ENCODE measurements at places on chromosomes 1 and 21. TPM values are rescaled to one million over a fixed set of nuclear protein-coding genes. Genes with fewer than 3 reads are reported as not detected.
A peak's percentile ranks its signal among the peaks of the same experiment; 100 is the strongest.

DNA sequence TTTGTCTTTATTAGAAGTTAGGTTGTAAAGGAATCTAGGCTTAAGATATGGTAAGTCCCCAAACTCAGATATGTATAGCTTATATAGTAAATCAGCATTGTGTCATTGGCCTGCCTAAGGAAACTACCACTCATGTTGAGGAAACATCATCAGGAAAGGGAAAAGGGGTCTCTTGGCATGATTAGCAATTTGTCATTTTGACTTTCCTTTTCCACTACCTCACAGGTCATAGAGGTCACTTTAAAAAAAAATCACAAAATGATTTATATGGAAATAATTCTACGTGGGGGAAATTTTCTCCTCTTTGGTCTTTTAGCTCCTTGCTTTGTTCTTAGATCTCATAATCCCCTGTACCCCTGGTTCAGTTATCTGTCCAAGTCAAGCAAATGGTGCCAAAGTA, 213.5 kb downstream of the RPS6KC1 start:
- no peak for DNase-seq

Gene GIPC2
- total RNA-seq: 1.7 TPM

DNA sequence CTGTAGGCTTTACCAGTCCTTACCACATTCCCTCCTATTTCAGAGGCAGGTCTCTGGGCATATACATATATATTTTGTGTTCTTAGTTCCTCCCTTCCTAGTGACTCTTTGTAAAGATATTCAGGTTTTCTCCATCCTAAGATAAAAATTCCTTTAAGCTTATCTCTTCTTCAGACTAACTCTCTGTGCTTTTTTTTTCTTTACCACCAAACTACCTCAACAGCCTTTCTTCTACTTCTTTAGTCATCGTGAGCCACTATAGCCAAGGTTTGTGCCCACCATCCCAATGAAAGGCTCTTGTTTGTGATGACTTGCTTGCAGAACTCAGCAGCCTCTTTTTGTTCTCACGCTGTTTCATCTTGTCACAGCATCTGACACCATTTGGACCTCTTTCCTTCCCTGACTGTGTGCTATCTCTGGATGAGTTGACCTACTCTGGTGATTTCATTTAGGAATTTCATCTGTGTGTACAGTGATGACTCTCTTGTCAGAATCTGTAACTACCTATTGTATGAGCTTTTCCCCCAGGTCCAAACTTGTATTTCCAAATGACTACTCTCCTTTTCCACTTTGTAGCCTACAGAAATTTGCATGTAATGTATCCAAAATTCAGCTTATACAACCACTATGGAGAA, 59.0 kb upstream of the MACF1 start:
- no peak for DNase-seq

Gene SPRR4
- not detected for total RNA-seq

DNA sequence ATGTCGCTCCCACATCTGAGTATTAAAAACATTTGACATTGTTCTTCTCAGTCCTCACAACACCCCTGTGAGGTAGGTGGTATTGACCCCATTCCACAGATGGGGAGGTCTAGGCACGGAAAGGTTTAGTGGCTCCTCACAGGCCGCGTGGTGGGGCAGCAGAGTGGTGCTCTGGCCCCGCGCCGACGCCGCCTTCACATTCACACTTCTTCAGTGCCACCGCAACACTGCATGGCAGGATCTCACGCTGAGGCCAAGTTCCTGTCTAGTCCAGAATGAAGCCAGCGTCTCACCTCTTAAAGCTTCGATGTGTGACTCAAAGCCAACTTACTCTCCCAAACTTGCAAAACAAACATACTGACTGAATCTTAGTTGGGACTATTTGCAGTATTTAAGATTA, 12.1 kb downstream of the ICMT start:
- peak; percentile 80 for DNase-seq

DNA sequence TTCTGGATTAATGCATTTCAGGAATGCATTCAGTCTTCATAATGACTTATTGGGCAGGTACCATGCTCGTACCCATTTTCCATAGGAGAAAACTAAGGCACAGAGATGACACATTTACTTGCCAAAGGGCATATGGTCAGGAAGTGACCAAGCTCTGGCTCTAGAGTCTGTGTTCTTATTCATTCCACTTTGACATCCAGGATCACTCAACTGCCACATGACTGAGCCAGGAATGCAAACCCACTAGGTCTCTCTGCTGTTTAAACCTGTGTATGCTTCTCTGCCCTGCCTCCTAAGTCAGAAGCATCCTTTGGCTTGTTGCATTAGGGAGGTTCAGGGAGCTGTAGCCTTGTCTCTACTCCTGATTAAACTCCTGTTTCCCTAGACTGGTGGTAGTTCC, 7.5 kb downstream of the KAZN start:
- no peak for DNase-seq

DNA sequence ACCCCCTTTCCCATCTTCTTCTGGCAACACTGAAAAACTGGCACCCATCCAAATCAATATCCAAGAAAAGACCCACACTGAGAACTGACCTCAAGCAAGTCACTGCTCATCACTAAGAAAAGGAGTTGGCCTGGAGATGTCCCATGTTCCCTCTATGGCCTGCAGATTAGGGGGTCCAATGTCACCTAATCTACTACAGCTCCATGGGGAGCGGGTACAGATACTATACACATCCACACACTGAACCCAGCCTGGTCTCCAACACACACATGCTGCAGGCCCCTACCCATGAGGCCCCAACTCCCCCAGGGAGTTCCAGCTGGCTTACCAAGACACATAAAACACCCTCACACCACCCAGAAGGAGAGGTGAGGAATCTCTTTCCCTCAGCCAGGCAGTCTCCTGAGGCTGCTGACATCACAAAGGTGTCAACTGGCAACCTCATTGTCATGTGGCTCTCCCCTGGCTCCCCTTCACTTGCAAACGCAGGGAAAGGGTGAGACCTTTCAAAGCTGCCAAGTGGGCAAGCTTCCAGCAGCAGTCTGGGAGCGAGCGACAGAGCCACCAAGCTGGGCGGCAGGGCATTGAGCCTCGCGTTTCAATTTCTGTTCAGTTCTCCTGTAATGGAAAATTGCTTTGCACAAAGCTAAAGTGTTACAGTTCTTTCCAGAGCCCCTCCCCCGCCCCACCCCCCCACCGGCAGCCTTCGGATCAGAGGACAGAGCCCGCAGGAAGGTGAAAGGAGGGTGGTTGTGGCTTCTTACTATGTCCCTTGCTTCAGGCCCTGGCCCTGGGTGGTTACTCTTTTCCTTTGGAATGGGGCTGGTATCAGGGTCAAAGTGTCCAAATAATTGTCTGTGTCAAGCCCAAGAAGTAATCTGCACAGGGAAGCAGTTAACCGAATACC, at the start of gene LRRC52:
Gene LRRC52, plus strand, starts transcription at position 469 of the 907 bp plus-strand sequence. Its CDS starts 297 bp downstream, at position 766.
- DNase-seq: peak; percentile 93

DNA sequence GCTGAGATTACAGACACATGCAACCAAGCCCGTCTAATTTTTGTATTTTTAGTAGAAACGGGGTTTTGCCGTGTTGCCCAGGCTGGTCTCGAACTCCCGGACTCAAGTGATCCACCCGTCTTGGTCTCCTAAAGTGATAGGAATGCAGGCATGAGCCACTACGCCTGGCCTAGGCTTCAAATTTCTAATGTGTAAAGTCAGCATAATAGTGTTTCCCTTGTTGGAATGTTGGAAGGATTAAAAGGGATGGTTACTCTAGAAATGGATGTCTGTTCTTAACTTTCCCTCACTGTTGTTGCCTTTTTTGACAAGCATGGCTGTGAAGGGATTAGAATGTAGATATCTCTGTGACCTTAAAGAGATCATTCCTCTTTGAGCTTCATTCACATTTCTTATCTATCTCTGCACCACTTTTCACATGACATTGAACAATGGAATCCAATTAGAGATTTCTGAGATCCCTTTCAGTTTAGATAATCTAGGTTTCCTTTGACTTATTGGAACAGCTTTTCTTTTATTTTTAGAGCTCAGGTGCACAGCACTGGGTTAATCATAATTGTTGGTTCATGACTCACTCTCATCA, 33.7 kb downstream of the NFASC start:
- no peak for DNase-seq

DNA sequence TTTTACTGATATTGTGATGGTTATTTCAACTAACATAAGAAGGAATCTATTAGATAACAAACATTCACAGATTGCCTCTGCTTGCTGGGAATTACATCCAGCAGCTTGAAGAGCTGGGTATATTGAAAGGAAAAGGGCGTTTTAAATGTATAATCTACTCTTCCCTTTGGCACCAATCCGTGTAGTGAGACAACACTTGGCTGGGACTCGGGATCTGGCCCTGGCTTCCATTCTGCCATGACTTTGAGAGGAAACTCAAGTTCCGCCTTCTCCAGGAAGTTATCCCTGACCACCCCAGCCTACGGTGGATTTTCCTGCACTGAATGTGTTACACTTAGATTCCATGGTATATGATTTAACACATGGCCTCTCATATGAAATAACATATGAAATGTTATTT, 86.9 kb upstream of the UBE2U start:
- DNase-seq: no peak

Gene FNDC5
- total RNA-seq: 58.0 TPM

GRCh38 chr1:108708691-108709660, 3.7 kb upstream of the FNDC7 start:
- DNase-seq: no peak

DNA sequence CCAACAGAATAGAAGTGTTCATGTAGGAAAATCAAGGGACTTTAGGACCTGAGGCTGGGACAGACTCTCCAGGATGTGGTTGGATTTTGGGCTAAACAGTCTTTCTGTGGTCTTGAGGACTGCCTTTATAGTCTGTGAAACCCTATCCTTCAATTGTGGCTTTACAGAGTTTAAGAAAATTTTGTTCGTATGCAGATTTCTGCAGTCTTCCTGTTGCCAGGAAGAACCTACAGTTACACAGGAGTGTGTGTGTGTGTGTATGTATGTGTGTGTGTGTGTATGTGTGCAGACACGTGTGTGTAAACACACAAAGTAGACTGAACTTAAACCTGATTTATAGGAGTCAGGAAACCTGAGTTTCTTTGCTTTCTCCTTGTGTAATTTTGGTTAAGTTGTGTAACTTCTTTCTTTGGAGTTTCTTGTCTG, 22.8 kb downstream of the NEK7 start:
- DNase-seq: no peak

Gene LRRN2
- total RNA-seq: 1.8 TPM

GRCh38 chr1:201648907-201649721, 110.2 kb downstream of the NAV1 start:
- DNase-seq: peak; percentile 35

DNA sequence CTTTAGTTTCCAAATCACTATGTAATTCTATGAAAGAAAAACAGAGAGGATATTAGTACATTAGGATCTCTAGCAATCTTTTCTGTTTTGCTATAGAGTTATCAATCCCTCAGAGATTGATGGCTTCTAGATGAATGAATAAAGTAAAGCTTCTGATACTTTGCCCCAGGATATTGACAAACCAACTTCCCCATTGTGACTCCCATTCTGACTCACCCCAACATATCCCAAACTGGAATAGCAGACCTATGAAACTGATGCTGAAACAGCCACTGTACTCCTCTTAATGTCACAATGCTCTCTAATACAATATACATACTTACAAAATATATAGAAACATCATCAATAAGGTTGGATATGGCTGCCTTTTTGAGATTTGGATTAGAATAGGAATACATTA, 442.1 kb upstream of the NR5A2 start:
- DNase-seq: no peak

DNA sequence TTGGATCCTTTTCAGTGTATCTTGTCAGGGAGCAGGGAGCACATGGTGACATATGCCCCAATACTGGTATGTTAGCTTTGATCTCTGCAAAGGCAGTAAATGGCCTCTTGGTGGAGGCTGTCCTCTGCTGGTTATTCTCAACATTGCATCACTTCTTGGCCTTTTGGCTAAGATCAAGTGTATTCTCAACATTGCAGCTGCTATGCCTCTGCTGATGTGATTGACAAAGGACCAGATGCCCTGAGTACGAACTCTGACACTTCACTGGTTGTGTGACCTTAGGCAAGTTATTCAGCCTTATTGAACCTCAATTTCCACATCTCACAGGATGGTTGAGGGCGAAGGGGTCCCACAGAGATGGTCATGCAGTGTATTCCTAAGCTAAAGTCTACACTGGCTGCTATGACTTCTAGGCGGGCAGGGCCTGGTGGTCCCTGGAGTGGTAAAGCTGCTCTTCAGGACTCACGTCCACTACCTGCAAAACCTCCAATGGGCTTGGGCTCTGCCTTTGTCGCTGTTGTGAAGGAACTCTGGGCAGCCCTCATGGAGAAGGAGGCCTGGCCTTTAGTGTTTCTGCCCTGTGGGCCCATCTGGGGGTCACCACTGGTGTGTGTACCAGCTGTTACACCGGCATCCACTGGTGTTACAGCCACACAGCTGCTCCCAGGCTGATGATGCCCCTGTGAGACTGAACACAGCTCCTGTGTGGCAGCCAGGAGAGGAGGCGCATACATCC, 64.8 kb downstream of the DNTTIP2 start:
- DNase-seq: no peak

Gene APOBEC4
- not detected for total RNA-seq

DNA sequence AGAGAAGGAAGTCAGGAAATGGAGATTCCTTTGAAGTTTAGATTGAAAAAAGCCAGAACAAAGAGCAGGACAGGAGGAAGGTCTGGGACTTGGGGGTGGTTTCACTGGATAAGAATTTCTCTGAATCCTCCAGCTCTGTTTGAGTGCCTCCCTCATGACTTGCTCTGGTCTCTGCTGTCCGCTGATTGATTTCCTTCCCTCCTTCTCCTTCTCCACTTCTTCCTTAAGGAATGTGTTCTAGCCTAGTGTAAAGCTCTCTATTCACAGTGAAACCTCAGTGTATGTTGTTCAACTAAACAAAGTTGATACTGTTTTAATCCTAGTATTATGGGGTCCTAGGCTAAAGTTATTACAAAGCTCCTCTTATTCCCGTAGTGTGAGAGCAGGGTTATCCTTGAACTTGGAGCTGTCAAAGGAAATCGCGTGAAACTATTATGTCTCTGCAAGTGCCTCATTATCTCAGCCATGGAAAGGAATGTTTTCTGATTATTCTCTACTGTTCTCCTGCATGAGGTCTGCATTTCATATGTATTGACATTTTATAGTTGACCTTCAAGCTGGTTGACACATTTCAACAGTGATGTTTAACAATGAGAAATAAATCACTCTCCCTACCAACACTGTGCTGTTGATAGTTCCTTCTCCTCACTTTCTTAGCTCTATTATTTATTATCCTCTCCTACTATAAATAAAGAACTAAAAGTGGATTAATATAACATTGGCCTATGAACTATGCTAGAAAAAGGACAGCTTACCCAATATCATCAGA, 82.7 kb upstream of the KCTD3 start:
- DNase-seq: no peak

- no peak for DNase-seq
These were observed at the start of gene CELSR2 for GRCh38 chr1:109248797-109249629. CELSR2 (plus strand) TSS chr1:109249539; CDS start chr1:109250080, 541 bp downstream.

Gene ELOVL1
- total RNA-seq: 33.6 TPM

GRCh38 chr1:6580593-6581409, 1.0 kb downstream of the ZBTB48 start:
- no peak for DNase-seq

Gene AMY2B
- 22.6 TPM for total RNA-seq

Gene TLR5
- 1.4 TPM for total RNA-seq

DNA sequence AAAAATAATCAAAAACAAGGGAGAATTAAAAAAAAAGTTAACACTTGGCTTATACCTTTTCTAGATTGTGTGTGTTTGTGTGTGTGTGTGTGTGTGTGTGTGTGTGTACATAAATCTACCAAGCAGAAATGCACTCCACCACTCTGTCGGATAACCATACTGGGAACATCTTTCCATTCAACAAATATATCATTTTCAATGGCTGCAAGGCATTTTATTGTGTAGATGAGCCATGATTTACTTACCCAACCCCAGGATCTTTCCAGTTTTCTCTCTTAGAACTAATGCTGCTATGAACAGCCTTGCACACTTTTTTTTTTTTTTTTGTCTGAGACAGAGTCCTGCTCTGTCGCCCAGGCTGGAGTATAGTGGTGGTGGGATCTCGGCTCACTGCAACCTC, 25.8 kb downstream of the LRRC38 start:
- DNase-seq: no peak

Gene DIRAS3
- total RNA-seq: 7.3 TPM

All from heart left ventricle (tissue), 16 donors.